ENCODE measurements at places on chromosomes 3 and 15. TPM values are rescaled to one million over a fixed set of nuclear protein-coding genes. Genes with fewer than 3 reads are reported as not detected.

SLC24A5 gene
- 668 TPM for total RNA-seq

LMCD1 gene
- 16.0 TPM for total RNA-seq

CFAP20DC gene
- total RNA-seq: 10.3 TPM

GRAMD2A gene
- not detected for total RNA-seq

MAGEL2 gene
- under 0.01 TPM for total RNA-seq

TPRG1 gene
- 1.7 TPM for total RNA-seq

GHSR gene
- not detected for total RNA-seq

TBC1D21 gene
- not detected for total RNA-seq

TGM5 gene
- total RNA-seq: not detected

SEMA4B gene
- total RNA-seq: 21.4 TPM

PLXNB1 gene
- 11.7 TPM for total RNA-seq

C2CD4A gene
- total RNA-seq: under 0.01 TPM

ZNF385D gene
- not detected for total RNA-seq

Data from melanocyte of skin (primary cell).